ENCODE measurements at places on chromosomes 2 and 18. TPM values are rescaled to one million over a fixed set of nuclear protein-coding genes. Genes with fewer than 3 reads are reported as not detected.

GRCh38 chr2:198134293-198134955 is 330.0 kb downstream of the PLCL1 start:
- H3K4me1 ChIP-seq: no peaks in the 10 kb centered on the region
- H3K27me3 ChIP-seq: no peaks in the 10 kb centered on the region
- no peak overlapping the region for H3K27ac ChIP-seq

The TAF1B gene
- 10.6 TPM for total RNA-seq

- no peak for DNase-seq
- peaks cover 1% of the 10 kb centered on the region for H3K27me3 ChIP-seq
- H3K36me3 ChIP-seq: no peaks in the 10 kb centered on the region
- H3K4me3 ChIP-seq: no peak overlapping the region
- H3K27ac ChIP-seq: no peak overlapping the region
- H3K4me1 ChIP-seq: no peaks in the 10 kb centered on the region
These were observed 304.8 kb downstream of the CDCA7 start for GRCh38 chr2:173659509-173659908.

- no peak overlapping the region for H3K27ac ChIP-seq
- no peak for DNase-seq
- H3K36me3 ChIP-seq: no peaks in the 10 kb centered on the region
- H3K27me3 ChIP-seq: no peaks in the 10 kb centered on the region
These were observed 279.5 kb downstream of the NDUFA10 start for GRCh38 chr2:239745386-239746227.

The GPAT2 gene
- total RNA-seq: not detected

The SLC14A1 gene
- total RNA-seq: not detected

GRCh38 chr2:234593636-234594035 is 96.8 kb upstream of the ARL4C start:
- no peak overlapping the region for H3K27ac ChIP-seq
- no peaks in the 10 kb centered on the region for H3K27me3 ChIP-seq
- no peak overlapping the region for H3K4me3 ChIP-seq

DNA sequence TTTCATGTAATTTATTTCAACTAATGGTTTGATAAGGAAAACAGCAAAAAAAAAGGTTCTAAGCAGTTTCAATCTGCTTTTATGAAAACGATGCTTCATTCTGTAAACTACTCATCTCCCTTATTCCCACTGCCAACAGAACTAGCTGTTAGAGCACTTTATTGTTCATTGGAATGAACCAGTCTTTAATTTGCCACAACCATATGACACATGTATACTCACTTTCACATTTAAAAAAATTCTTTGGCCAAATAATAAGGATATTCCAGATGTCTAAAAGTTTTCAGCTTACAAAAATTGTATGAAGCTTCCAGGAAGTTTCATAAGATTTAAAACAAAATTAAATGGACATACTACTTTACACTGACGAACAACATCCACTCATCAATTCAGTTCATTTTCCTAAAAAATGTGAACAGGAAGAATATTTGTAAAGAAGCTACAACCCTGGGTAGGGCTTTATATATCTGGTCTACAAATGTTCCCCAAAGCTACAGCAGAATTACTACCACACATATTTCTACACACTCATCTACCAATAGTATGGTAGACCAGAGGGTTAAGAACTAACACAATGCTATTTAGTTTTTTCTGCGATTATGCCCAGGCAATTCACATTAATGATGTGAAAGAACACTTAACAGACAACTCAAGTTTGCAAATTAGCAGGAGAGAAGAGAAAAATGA is 37.7 kb downstream of the ZNF521 start:
- DNase-seq: no peak
- no peak overlapping the region for H3K27ac ChIP-seq
- no peaks in the 10 kb centered on the region for H3K36me3 ChIP-seq
- H3K4me3 ChIP-seq: no peak overlapping the region
- no peaks in the 10 kb centered on the region for H3K27me3 ChIP-seq

The SLC9A4 gene
- 0.05 TPM for total RNA-seq

The EVX2 gene
- total RNA-seq: not detected

The DYTN gene
- total RNA-seq: not detected

The LHCGR gene
- 0.11 TPM for total RNA-seq

The KIAA2012 gene
- total RNA-seq: not detected

The LINC00305 gene
- not detected for total RNA-seq

- H3K27me3 ChIP-seq: peaks cover 5% of the 10 kb centered on the region
- no peak overlapping the region for H3K27ac ChIP-seq
- no peaks in the 10 kb centered on the region for H3K4me1 ChIP-seq
- H3K36me3 ChIP-seq: no peaks in the 10 kb centered on the region
These were observed 236.8 kb downstream of the ZBTB7C start for GRCh38 chr18:48172226-48173006.

DNA sequence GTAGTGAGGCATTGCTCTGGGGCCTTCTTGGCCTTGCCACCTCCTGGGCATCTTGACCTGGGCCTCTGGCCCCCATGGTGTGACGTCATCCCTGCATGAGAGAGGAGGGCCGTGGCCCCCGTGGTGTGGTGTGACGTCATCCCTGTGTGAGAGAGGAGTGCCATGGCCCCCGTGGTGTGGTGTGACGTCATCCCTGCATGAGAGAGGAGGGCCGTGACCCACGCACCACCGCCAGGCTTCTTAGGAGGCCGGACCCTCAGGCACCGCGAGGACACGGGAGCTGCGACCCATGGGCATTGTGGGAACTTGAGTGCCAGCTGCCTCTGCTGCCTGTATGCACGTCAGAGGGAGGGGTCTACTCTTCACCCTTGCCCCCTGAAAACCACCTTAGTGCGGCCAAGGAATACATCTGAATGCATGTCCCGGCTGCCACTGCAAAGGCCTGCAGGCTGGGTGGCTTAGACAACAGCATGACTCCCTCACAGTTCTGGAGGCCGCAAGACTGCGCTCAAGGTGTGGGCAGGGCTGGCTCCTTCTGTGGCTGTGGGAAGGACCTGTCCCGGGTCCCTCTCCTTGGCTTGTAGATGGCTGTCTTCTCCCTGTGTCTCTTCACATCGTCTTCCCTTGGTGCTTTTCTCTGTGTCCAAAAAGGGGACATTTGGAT is 20.8 kb upstream of the OTOS start:
- no peak for DNase-seq
- H3K27ac ChIP-seq: no peak overlapping the region

DNA sequence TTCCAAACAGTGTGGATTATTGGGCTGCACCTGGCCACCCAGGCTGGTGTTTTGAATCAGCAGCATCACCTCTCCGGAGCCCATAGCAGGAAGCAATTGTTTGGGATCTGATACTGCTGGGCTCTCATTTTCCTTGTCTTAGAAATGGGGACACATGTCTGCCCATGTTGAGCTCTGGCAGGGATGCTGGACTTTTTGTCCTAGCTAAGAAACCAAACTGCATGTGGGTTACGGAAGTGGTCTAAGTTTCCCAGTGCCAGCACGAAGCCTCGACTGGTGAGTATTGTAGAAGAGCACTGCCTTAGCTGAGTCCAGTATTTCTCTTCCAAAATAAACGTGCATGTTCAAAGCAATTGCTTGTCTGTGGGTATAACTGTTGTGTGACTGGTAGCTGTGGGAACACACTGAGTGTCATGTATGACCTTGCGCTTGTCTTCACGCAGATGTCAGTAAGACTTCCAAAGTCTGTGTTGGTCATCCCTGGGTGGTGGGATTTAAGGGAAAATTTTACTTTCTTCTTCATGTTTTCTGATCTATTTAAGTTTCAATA is 43.6 kb downstream of the SH3RF3 start:
- no peaks in the 10 kb centered on the region for H3K27me3 ChIP-seq
- H3K27ac ChIP-seq: no peak overlapping the region
